ENCODE measurements at places on chromosomes 2 and 18.

- DNase-seq: no peak
Observed at GRCh38 chr2:5121121-5121520, 571.1 kb upstream of the SOX11 start.

- no peak for DNase-seq
Observed at GRCh38 chr2:227363756-227364155, 15.3 kb downstream of the TM4SF20 start.

GRCh38 chr2:125095826-125096225 is 1070.7 kb downstream of the CNTNAP5 start:
- DNase-seq: no peak

DNA sequence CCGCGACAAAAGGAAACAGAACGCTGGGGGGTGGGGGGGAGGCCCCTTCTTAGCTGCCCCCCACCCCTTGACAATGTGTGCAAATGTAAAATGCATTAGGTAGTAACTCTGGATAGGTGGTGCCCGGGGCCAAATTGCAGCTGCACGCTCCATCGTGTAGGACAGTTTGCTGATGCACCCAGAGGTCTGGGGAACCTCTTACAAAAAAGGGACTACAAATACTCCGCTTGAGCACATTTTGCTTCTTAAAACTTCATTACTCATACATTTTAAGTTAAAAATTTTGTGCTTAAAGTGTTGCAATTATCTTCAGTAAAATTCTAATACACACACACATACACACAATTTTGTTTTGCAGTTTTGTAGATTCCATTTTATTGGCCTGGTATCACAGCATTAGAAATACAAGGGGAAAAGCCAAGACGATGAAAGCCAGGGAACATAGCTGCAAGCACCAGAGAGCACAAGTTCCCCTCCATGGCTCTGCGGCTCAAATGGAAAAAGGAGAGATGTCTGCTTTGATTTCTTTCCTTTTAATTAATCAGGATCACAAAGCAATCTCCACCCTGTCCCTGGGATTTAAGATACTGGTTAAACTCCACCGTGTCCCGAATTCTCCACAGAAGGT is 582.1 kb downstream of the ZEB2 start:
- DNase-seq: no peak

DNA sequence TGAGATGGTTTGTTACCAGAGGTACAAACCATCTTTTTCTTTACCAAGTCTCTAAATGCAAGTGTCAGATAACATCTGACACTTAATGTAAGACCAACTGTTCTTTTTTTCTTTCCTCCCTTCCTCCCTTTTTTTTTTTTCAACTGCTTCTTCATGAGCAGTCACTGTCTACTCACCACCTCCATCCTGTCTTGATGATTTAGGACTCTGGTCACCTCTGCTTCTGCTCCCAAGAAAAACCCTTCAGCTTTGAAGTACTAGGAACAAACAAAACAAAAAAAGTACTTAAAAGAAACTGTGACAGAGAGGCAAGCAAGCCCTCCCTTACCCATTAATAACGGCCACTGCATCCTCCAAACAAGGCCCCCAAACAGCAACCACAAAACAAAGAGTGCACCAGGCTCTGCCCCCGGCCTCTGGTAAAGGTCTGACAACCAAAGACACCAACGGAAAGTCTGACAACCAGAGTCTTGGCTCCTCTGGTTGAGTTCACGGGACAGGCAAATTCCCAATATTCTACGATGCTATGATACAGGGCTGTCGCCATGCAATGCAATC is 141.0 kb downstream of the ARL4C start:
- DNase-seq: no peak

DNA sequence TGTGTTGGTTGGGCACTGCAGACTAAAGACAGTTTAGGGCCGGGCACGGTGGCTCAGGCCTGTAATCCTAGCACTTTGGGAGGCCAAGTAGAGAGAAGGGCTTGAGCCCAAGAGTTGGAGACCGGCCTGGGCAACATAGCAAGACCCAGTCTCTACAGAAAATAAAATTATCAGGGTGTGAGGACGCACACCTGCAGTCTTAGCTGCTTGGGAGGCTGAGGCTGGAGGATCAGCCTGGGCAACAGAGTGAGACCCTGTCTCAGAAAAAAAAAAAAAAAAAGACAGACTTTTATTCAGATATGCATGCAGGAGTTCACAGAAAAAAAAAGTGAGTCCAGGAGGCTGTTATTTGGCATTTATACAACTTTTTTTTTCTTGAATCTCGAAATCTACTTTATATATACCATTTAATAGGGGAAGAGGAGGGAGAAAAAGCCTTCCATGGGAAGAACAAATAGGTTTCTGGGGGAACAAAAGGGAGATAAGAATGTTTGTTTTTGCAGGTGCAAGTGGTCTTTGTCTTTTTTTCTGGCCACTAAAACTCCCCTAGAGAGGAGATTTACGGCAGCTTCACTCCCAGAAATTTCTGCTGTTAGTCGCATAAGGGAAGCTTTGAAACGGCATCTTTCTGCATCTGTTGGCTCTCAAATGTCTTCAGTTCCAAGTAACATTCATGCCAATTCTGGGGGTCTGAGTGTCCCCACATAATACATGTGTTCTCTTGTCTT is 4.1 kb upstream of the MSH6 start:
- no peak for DNase-seq

DNA sequence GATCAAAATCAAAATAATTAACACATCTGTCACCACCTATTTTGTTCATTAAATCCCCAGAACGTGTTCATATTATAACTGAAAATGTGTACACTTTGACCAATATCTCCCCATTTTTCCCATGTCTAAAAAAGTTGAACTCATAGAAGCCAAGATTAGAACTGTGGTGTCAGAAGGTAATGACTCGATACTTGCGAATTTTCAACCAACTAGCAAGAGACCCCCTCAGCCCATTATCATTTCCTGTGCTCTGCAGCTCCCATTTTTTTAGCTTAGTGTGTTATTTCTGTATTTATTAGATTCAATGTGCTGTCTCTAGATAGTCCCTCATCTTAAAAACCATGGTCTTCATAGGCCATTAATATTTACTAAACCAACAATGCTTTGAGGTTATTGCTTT is 248.7 kb upstream of the PIK3C3 start:
- no peak for DNase-seq

DNA sequence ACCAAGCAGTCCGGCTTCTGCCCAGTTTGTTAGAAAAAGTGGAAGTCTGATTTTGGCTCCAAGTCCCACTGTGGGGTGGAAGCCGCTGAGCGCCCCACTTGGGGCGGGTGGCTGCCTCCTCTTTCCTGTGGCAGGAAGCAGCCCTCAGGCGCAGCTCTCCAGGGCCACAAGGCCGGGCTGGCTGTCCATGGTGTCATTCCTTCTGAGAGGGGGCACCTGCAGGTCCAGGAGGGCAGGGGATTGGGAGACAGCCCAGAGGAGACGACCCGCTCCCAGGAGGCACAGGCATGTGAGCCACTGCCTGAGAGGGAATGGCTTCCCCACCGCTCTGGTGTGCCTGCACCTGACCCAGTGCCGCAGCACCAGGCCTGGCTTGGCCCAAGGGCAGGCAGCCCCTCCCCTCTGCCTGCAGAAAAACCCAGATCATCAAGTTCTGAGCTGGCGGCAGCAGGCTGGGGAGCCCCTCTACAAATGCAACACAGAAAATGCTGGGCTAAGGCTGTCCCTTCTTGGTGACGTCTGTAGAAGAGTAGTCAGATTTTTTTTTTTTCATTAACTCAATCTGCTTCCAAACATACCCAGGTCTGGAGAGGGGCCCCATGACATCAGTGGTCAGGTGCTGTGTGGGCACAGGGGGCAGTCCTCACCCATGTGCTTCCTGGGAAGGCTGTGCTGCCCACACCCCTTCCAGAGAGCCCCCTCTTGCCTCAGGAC is 38.4 kb downstream of the HS6ST1 start:
- no peak for DNase-seq

- DNase-seq: no peak
Observed at GRCh38 chr2:239942871-239943311, 82.3 kb downstream of the NDUFA10 start.

GRCh38 chr18:79856119-79857007 is 58.6 kb downstream of the KCNG2 start:
- DNase-seq: peak; percentile 32

GRCh38 chr2:235320326-235320725 is 173.5 kb upstream of the AGAP1 start:
- DNase-seq: no peak

DNA sequence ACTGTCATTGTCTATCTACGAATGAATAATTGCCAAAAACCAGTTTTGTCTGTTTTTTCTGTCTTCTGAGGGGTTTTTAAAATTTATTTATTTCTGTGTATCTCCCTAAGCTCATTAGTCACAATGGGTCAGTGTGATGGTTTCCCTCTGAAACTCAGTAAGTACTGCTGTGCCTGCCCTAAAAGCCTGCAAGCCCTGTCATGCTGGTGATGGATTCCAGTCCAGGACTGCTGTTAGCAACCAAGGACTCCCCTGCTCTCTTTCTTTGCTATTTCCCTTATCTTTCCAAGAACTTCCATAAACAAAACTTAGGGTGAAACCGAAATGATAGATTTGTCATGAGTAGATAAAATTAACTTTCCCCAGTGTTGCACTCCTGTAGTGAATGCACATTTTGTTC is 11.8 kb upstream of the DSG2 start:
- no peak for DNase-seq

DNA sequence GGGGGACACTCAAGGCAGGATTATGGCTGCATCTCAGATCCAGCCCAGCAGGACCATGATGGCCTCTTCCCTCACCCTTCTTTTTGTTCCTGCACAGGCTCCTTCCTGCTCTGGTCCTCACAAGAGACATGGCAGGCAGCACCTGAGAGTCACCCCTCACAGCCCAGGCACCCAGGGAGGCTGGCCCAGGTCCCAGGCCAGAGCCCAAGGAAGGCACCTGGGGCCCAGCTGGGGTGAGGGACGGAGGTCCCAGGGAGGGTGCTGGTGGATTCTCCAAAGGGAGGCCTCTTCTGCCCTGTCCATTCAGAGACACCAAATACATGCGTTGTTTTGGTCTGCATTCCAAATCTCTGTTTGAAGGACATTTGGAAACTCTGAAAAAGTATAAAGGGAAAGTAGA is 285.4 kb upstream of the HS6ST1 start:
- DNase-seq: no peak

DNA sequence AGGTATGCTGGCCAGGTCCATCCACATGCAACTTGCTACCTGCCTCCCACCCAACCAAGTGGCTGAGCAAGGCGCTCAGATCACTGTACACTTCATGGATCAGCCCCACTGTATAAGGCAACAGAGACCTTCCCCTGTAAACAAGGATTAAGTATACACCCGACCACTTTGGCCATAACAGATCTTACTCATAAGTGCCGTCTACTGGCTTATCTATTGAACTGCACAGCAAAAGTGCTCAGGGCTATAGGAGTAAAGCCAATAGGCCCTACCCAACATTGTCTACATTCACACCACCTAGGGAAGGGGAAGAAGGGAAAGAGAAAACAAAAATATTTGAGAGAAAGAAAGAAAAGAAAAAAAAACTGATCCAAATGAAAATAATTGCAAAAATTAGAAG is 663.9 kb upstream of the LRRTM1 start:
- no peak for DNase-seq

- DNase-seq: no peak
Observed at GRCh38 chr18:711310-711656, 1.1 kb downstream of the ENOSF1 start.

- no peak for DNase-seq
Observed at GRCh38 chr18:64270608-64271007, 121.7 kb upstream of the LINC00305 start.

GRCh38 chr2:172969609-172970008 is 106.0 kb upstream of the MAP3K20 start:
- DNase-seq: no peak

DNA sequence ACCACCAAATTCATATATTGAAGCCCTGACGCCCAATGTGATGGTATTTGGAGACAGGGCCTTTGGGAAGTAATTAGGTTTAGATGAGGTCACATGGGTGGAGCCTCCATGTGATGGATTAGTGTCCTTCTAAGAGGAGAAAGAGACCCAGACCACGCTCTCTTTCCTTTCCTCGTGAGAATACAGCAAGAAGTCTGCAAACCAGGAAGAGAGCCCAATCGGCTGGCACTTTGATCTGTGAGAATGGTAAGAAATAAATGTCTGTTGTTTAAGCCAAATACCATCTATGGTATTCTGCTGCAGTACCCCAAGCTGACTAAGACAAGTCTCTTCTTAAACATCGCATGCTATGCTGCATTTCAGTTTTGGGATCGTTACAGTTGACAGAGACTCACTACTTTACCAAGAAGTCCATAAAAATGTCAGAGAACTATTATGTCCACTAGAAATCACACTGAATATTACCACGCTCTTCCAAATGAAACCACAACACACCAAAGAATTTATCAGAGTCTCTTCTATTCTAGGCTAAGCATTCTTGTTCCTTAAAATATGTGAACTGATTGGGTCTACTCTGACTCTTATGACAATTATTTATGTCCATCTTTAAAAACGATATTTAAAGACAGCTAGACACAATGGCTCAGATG is 48.5 kb downstream of the LPIN2 start:
- no peak for DNase-seq

- no peak for DNase-seq
Observed at GRCh38 chr2:99879481-99879880, 262.9 kb downstream of the AFF3 start.

DNA sequence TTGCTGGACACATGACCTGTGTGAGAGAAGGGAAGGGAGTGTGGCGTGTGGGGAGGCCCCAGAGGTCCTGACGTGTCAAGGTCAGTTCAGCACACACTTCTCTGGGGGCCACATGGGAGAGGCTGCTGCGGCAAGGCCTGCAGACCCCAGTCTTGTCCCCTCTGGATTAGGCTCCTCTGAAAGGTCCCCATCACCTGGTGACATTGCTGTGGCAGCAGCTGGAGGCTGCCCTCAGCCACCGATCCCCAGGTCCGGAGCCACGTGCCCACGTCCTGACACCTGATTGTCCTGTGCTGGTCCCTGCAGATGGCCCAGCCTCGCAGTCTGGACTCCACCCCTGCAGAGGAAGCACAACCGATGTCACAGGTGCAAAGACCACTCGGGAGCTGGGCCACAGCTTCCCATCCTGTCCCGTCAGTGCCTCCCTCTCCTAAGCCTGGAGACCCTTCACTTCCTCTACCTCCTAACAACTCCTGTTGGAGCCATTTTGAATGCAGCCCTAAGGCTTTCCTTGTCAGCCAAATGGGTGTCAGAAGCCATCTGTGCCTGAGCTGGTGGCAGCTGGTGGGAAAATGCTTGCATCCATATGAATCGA is 12.7 kb downstream of the TMEM177 start:
- DNase-seq: no peak

GRCh38 chr2:43073401-43073825 is 153.0 kb downstream of the ZFP36L2 start:
- no peak for DNase-seq

DNA sequence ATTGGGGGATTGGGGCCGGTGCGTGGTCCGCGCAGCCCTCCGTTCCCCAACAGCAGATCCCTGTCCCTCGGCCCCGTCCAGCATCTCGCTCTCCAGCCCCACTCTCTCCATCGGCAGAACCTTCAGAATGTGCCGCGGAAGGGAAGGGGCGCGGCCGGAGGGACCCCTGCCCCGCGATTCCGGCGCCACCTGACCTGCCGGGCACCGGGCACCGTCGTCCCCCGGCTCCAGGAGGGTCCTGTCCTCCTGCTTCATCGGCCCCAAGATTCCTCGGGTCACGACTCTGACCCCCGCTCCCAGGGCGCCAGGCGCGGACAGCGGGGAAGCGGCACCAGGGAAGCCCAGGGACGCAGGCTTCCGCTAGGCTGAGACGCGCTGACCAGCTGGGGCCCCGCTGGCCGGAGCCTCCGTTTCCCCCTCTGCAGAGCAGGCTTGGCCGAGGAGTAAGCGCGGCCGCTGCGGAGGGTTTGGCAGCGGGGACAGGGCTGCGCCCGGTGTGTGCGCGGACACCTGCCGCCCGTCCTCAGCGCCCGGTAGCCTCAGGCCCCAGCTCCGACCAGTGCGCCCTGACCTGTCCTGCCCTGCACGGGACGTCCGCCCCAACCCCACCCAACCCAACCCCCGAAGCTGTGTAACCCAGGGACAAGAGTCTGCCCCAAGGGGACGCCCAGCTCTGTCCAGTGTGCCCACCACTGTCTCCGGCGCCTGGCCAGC is 16.8 kb upstream of the BOK start:
- no peak for DNase-seq
